ENCODE measurements at places on chromosomes 2 and 18. TPM values are rescaled to one million over a fixed set of nuclear protein-coding genes. Genes with fewer than 3 reads are reported as not detected.

The LIPT1 gene
- 4.9 TPM for total RNA-seq

The TUBA3E gene
- not detected for total RNA-seq

GRCh38 chr2:168731002-168731401 lies 71.4 kb upstream of the NOSTRIN start:
- no peaks in the 10 kb centered on the region for H3K27me3 ChIP-seq
- no peak overlapping the region for H3K4me3 ChIP-seq
- no peaks in the 10 kb centered on the region for H3K4me1 ChIP-seq
- no peak overlapping the region for H3K27ac ChIP-seq
- no peaks in the 10 kb centered on the region for H3K36me3 ChIP-seq
- no peak for DNase-seq

GRCh38 chr2:163264341-163264740 lies 425.8 kb upstream of the KCNH7 start:
- DNase-seq, result no peak
- no peak overlapping the region for H3K4me3 ChIP-seq
- no peaks in the 10 kb centered on the region for H3K27me3 ChIP-seq
- H3K4me1 ChIP-seq, result no peaks in the 10 kb centered on the region
- H3K27ac ChIP-seq, result no peak overlapping the region
- H3K36me3 ChIP-seq, result no peaks in the 10 kb centered on the region

The KLHL41 gene
- 0.09 TPM for total RNA-seq

The ALPP gene
- not detected for total RNA-seq

The UGT1A5 gene
- total RNA-seq, result not detected

DNA sequence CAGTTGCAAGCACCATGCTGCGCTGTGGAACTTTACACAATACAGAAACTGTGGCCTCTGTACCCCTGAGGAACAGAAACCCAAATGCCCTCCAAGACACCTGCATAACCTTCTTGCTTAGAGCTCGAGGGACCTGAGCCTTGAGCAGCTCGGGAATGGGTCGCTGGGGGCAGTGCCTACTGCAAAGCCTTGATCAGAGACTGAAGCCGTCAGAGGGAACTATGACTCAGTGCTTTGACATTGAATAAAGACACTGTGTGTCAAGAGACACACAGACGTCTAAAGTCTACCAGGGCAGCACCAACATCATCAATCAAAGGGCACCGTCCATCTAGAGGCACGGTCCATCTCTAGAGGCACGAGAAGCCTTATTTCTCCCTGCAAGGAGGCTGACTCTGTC lies 30.6 kb downstream of the GPR45 start:
- no peaks in the 10 kb centered on the region for H3K4me1 ChIP-seq
- H3K4me3 ChIP-seq, result no peak overlapping the region

- peaks cover 7% of the 10 kb centered on the region for H3K4me1 ChIP-seq
- no peak overlapping the region for H3K27ac ChIP-seq
- no peak overlapping the region for H3K4me3 ChIP-seq
- H3K36me3 ChIP-seq, result peaks cover 11% of the 10 kb centered on the region
- no peak for DNase-seq
Measured at GRCh38 chr2:232860593-232861241, 9.3 kb upstream of the SNORC start.

The PKDCC gene
- total RNA-seq, result not detected

The IMMT gene
- 125 TPM for total RNA-seq

The MC4R gene
- total RNA-seq, result not detected

The MROH2A gene
- not detected for total RNA-seq

GRCh38 chr18:5534845-5535244 lies 9.0 kb downstream of the EPB41L3 start:
- no peak overlapping the region for H3K27ac ChIP-seq
- peaks cover 7% of the 10 kb centered on the region for H3K27me3 ChIP-seq
- DNase-seq, result peak; percentile 6
- no peak overlapping the region for H3K4me3 ChIP-seq

The CCDC141 gene
- total RNA-seq, result 9.4 TPM

- H3K27ac ChIP-seq, result no peak overlapping the region
- no peaks in the 10 kb centered on the region for H3K36me3 ChIP-seq
- H3K4me1 ChIP-seq, result no peaks in the 10 kb centered on the region
- peaks cover 33% of the 10 kb centered on the region for H3K27me3 ChIP-seq
- no peak overlapping the region for H3K4me3 ChIP-seq
Measured at GRCh38 chr18:24499814-24500213, 39.4 kb downstream of the HRH4 start.

The FEV gene
- total RNA-seq, result not detected

GRCh38 chr2:57536535-57537231 lies 509.9 kb upstream of the VRK2 start:
- no peak overlapping the region for H3K4me3 ChIP-seq
- no peak overlapping the region for H3K27ac ChIP-seq
- no peaks in the 10 kb centered on the region for H3K27me3 ChIP-seq
- DNase-seq, result no peak
- no peaks in the 10 kb centered on the region for H3K36me3 ChIP-seq

The HRH4 gene
- 0.16 TPM for total RNA-seq

DNA sequence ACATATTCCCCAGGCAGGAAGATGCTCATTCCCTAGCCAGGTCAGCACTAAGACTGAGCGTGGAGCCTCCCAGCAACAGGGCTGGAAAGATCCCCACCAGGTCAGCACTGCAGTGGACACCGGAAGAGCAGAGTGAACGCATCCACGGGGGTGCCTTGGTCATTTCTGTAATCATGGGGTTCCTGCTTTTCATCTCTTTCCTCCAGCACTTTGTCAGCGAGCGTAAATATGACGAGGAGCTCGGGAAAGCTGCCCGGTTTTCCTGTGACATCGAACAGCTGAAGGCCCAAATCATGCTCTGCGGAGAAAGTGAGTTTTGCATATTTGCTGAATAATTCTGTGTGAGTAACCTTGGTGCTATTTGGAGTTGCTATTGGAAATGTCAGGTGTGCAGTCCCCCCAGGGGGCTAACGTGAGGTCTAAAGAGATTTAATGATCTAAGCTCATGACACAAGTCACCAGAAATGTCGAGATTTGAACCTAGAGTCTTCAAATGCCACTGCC lies 40.1 kb downstream of the KCTD18 start:
- no peaks in the 10 kb centered on the region for H3K27me3 ChIP-seq
- no peaks in the 10 kb centered on the region for H3K36me3 ChIP-seq
- H3K4me1 ChIP-seq, result peaks cover 52% of the 10 kb centered on the region
- peak overlapping the region; percentile 15 for H3K27ac ChIP-seq
- no peak overlapping the region for H3K4me3 ChIP-seq

GRCh38 chr2:195442458-195443175 lies 214.4 kb upstream of the SLC39A10 start:
- H3K4me3 ChIP-seq, result no peak overlapping the region
- DNase-seq, result no peak
- H3K36me3 ChIP-seq, result peaks cover 19% of the 10 kb centered on the region
- H3K27ac ChIP-seq, result peak overlapping the region; percentile 45

- no peak for DNase-seq
- H3K4me3 ChIP-seq, result no peak overlapping the region
- H3K27me3 ChIP-seq, result peaks cover 13% of the 10 kb centered on the region
- peaks cover 48% of the 10 kb centered on the region for H3K4me1 ChIP-seq
- H3K27ac ChIP-seq, result no peak overlapping the region
Measured at GRCh38 chr2:207319316-207319715, 153.6 kb upstream of the KLF7 start.

- H3K36me3 ChIP-seq, result no peaks in the 10 kb centered on the region
- peak overlapping the region; percentile 98 for H3K27ac ChIP-seq
- H3K4me1 ChIP-seq, result peaks cover 26% of the 10 kb centered on the region
Measured at GRCh38 chr18:7958897-7959146, 391.7 kb downstream of the PTPRM start.

- no peak for DNase-seq
- no peaks in the 10 kb centered on the region for H3K4me1 ChIP-seq
- H3K27ac ChIP-seq, result no peak overlapping the region
- no peak overlapping the region for H3K4me3 ChIP-seq
- H3K27me3 ChIP-seq, result peaks cover 20% of the 10 kb centered on the region
Measured at GRCh38 chr18:32317651-32318050, 127.8 kb downstream of the MEP1B start.

DNA sequence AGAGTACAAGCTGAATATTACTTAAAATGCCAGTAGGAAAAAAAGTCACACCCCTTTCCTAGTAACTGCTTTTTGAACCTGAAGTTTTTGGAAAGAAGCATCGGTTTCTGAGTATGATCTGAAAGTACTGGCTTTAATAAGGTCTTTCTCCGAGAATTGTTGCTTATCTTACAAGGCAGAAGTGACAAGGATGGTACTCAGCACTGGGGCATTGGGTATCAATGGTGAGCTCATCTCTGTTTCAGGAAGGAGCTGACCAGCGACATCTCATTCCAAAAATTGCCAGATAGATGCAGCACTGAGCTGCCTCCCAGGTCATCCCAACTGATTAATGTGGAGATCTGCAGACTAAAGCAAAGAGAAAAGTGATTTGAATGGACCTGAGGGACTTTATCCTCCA lies 85.4 kb downstream of the FMNL2 start:
- peaks cover 19% of the 10 kb centered on the region for H3K27me3 ChIP-seq
- peak overlapping the region; percentile 76 for H3K27ac ChIP-seq
- no peaks in the 10 kb centered on the region for H3K36me3 ChIP-seq
- H3K4me1 ChIP-seq, result peaks cover 42% of the 10 kb centered on the region
- no peak overlapping the region for H3K4me3 ChIP-seq

DNA sequence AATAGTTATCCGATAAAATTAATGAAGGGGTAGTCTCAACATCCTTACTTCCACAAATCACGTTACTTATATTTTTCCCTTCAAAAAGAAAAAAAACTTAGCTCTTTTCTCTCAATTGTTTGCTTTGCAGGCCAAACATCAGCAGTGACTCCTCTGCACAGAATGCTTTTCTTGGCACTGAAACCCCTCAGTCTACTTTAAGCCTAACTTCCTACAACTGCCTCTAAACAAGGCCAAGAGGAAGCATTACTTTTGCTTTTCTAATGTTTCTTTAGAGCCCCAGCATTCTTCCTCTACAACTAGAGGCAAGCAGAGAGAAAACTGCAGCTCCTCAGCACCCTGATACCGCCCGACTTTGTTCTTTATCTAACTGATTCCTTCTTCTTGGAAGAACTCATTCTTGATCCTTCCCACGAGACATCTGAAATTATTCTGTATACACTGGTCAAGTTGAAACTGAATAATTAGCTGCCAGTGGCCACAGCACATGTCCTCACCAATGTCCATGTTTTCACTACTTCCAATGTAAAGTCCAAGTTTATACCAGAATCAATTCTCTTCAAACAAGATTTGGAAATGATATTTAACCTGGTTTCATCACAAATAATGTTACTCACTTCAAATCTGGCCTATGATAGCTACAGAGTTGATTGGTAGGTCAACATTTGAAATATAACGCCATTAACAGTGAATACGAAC lies 55.3 kb downstream of the DTNB start:
- no peaks in the 10 kb centered on the region for H3K36me3 ChIP-seq
- DNase-seq, result no peak
- no peaks in the 10 kb centered on the region for H3K27me3 ChIP-seq
- no peak overlapping the region for H3K4me3 ChIP-seq

GRCh38 chr18:36759167-36759776 lies 69.5 kb downstream of the TPGS2 start:
- no peak overlapping the region for H3K4me3 ChIP-seq
- H3K36me3 ChIP-seq, result no peaks in the 10 kb centered on the region
- no peaks in the 10 kb centered on the region for H3K27me3 ChIP-seq
- H3K4me1 ChIP-seq, result peaks cover 9% of the 10 kb centered on the region
- no peak overlapping the region for H3K27ac ChIP-seq

GRCh38 chr2:150286730-150287362 lies 200.6 kb downstream of the RND3 start:
- no peak overlapping the region for H3K27ac ChIP-seq
- no peak for DNase-seq
- H3K4me3 ChIP-seq, result no peak overlapping the region
- no peaks in the 10 kb centered on the region for H3K27me3 ChIP-seq

GRCh38 chr2:108451976-108452375 lies 3.0 kb downstream of the GCC2 start:
- no peaks in the 10 kb centered on the region for H3K27me3 ChIP-seq
- H3K36me3 ChIP-seq, result peaks cover 15% of the 10 kb centered on the region
- H3K4me3 ChIP-seq, result peak overlapping the region; percentile 29
- peaks cover 59% of the 10 kb centered on the region for H3K4me1 ChIP-seq

DNA sequence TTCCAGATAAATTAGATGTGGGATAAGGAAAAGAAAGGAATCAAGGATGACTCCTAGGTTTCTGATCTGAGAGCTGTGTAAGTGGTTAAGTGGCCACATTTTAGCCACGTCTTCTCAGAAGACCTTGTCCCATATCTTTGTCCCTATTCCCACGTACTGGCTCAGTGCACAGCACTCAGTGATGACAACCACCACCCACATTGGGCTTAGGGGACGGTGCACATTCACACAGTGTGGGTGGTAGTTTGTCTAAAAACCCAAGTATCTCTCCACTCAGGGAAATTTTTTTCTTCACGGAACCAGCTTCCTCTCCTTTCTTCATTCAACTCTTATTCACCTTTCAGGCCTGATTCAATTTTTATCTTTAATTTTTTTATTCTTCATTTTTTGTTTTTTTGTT lies 30.6 kb upstream of the GCC2 start:
- no peak for DNase-seq
- H3K27me3 ChIP-seq, result peaks cover 19% of the 10 kb centered on the region
- no peak overlapping the region for H3K27ac ChIP-seq
- H3K4me3 ChIP-seq, result no peak overlapping the region
- H3K4me1 ChIP-seq, result no peaks in the 10 kb centered on the region

The TEKT4 gene
- not detected for total RNA-seq

The CPS1 gene
- total RNA-seq, result 4.1 TPM

The IL1RN gene
- total RNA-seq, result 44.3 TPM

- H3K27me3 ChIP-seq, result peaks cover 6% of the 10 kb centered on the region
- peaks cover 33% of the 10 kb centered on the region for H3K4me1 ChIP-seq
- no peaks in the 10 kb centered on the region for H3K36me3 ChIP-seq
- H3K4me3 ChIP-seq, result no peak overlapping the region
- no peak overlapping the region for H3K27ac ChIP-seq
Measured at GRCh38 chr2:46339200-46339599, 42.0 kb downstream of the EPAS1 start.

GRCh38 chr2:158745866-158746382 lies 49.2 kb upstream of the DAPL1 start:
- no peaks in the 10 kb centered on the region for H3K36me3 ChIP-seq
- peaks cover 34% of the 10 kb centered on the region for H3K27me3 ChIP-seq
- no peaks in the 10 kb centered on the region for H3K4me1 ChIP-seq
- no peak overlapping the region for H3K27ac ChIP-seq

DNA sequence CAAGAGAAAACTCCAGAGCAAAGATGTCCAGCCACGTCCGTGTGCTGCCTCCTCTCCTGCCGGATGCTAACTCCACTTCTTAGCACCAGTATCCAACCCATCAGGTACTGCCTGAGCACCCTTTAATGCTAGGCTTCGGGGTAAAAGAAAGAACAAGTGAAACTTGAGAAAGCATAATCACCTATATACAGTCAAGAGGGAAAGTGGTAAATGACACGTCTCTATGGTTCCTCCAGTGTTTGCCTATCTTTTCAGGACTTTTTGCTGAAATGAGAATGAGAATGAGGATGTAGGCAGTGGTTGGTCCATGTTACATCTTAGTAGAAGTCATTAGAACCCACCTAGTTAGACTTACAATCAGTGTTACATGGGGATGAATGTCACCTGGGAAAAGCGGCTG lies 47.9 kb downstream of the EPHA4 start:
- H3K27me3 ChIP-seq, result no peaks in the 10 kb centered on the region
- H3K4me1 ChIP-seq, result peaks cover 14% of the 10 kb centered on the region
- H3K36me3 ChIP-seq, result peaks cover 2% of the 10 kb centered on the region
- no peak overlapping the region for H3K27ac ChIP-seq
